ENCODE measurements at places on chromosomes 1 and 21.

DNA sequence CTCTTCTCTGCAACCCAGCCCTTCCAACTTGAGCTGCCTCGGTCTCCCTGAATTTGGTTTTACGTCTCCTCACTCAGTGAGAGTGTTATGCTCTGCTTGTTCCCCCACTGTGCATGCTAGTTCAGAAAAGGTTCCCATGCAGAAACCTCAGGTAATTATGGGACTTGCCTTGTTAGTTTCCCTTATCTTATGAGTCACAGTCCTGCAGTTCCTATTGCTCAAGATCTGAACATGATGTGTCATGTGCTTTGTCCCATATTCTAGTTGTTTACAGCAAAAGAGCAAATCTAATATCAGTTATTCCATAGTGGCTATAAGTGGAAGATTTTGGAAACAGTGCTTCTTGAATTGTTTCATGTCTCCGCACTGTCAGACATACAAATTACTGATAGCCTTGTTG is 74.4 kb downstream of the DUSP10 start:
- DNase-seq, result no peak

- no peak for DNase-seq
Observed at GRCh38 chr1:111943066-111943465, 46.4 kb downstream of the KCND3 start.

DNA sequence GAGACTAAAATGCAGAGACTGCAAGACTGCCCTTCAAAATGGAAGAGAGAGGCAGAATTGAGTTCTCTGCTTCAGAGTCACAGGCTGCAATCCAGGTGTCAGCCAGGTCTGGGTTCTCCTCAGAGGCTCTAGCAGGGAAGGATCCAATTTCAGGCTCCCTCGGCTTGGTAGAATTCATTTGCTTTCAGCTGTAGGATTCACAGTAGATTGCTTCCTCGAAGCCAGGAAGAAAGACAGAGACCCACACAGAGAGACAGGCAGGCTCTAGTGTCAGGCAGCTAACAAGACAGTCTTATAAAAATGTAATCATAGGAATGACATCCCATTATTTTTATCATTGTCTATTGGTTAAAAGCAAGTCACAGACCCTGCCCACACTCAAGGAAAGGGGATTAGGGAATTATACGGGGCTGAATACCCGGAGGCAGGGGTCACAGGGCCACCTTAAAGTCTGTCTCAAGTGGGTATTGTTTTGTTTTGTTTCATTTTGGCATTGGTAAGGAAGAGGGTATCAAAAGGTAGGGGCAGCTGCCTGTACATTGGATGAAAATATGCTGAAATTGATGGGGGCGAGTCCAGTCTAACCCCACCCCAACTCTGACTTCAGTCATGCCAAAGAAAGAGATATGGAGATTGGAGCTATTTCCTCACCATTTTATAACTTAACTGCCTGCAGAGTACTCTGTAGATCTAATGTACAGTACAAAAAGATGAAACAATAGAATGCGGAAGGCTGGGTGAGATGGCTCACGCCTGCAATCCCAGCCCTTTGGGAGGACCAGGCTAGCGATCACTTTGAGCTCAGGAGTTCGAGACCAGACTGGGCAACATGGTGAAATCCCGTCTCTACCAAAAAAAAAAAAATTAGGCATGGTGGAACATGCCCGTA is 9.5 kb upstream of the TBCE start:
- DNase-seq, result no peak

GRCh38 chr1:48488721-48489120 is 16.7 kb upstream of the SPATA6 start:
- no peak for DNase-seq

GRCh38 chr1:199113265-199113869 is 474.5 kb downstream of the PTPRC start:
- peak; percentile 34 for DNase-seq

DNA sequence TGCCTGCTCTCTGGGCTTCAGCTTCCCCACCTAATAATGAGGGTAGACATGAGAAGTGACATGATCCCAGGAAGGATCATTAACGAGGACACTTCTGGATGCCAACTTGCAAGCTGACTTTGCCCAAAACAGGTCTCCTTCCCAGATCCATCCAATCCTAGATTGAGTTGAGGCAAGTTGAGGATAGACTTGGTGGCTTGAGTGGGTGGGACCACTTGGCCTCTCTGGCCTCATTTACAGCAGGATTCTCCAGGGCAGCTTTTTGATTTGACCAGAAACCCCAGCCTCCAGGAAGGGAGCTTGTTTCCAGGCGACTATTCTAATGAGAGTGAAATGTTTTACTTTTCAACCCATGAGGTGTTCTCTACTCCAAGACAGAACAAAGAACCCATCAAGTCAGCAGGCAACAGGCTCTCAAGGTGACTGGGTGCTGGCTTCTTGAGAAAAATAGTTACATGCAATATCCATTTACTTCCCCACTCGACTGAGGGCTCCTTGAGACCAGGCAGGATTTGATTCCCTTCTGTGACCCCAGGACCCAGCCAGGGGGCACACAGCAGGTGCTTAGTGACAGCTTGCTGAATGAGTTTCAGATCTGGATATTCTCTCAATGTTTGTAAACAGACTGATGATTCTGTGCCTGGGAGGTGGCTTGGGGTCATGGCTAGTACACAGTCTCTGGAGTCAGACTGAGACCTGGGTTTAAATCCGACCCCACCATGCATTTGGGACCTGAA is 128.2 kb downstream of the DMRTB1 start:
- no peak for DNase-seq

GRCh38 chr1:195756109-195756508 is 852.1 kb downstream of the KCNT2 start:
- no peak for DNase-seq

DNA sequence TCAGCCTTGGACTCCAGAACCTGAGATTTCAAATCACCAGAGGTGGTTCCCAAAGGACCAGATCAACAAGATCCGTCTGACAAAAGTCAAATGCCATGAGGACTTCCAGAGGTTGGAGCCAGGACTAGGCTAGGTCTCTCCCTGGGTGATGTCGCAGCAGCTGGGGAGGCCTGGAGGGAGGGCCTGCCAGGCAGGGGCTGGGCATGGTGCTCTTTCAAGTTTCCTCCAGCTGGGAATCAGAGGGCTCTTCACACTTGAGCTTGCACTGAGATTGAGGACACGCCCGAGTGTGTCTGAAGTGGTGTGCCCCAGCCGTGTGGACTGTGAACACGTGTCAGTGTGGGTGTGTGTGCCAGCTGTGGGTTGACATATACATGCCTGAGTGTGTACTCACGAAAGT is 21.3 kb upstream of the RSPO1 start:
- no peak for DNase-seq

DNA sequence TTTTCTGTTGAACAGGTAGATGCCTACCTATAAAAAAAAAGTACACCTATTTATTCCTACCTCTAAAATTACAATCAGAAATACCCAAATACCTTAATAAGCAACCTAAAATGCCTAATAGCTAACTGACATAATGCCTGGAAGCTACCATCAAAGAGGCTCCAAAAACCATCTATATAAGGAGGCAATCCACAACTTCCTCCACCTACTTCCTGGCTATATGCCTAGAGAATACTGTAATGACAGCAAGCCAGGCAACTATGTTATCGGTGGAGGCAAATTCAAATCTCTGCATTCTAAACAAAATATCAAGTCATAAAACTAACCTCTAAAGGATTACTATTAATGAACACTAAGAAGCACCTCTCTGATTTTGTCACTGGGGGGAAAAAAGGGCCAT is 10.1 kb downstream of the ZNF644 start:
- no peak for DNase-seq

DNA sequence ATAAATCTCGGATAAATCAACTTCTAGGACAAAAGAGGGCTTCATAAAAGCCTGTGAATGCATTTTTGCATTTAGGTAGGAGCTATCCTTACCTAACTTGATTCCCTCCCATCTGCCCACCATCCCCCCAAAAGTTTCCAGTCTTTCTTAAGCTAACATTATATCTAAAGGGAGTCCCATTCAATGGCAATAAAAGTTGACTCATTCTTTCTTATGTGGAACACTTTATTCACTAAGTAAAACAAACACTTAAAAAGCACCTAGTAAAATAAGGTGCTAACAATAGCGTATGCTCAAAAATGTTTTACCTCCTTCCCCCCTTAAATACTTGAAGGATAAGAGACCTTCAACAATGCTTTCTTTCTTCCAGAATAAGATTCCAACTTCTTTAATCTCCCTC is 83.8 kb downstream of the GON4L start:
- DNase-seq, result no peak

DNA sequence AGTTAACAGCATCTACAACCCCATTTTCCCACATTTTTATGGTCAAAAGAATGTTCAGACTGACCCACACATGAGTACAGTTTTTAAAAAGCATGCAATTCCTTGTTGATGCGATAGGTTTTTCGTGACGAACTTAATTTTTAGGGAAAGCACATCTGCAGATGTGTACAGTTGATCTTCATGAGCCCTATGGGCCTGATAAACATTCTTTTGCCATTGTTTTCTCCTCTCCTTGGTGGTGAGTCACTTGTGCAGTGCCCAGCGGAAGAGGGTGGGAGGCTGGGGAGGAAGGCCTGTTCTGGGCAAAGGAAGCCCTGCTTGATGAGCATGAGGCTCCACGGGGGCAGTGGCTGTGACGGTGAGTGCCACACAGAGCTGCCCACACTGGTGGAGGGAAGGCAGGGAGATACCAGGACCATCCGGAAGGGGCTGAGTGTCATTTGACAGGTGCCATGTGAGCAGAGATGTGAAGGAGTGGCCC is 5.3 kb downstream of the ARF1 start:
- DNase-seq, result no peak

- peak; percentile 89 for DNase-seq
Observed at GRCh38 chr1:15799004-15799867, 8.2 kb downstream of the UQCRHL start.

Data from SW480 (cell line).